ENCODE measurements at places on chromosomes 4 and X. TPM values are rescaled to one million over a fixed set of nuclear protein-coding genes. Genes with fewer than 3 reads are reported as not detected.
A peak's percentile ranks its signal among the peaks of the same experiment; 100 is the strongest.

Gene TMEM156
- total RNA-seq: 14.9 TPM

DNA sequence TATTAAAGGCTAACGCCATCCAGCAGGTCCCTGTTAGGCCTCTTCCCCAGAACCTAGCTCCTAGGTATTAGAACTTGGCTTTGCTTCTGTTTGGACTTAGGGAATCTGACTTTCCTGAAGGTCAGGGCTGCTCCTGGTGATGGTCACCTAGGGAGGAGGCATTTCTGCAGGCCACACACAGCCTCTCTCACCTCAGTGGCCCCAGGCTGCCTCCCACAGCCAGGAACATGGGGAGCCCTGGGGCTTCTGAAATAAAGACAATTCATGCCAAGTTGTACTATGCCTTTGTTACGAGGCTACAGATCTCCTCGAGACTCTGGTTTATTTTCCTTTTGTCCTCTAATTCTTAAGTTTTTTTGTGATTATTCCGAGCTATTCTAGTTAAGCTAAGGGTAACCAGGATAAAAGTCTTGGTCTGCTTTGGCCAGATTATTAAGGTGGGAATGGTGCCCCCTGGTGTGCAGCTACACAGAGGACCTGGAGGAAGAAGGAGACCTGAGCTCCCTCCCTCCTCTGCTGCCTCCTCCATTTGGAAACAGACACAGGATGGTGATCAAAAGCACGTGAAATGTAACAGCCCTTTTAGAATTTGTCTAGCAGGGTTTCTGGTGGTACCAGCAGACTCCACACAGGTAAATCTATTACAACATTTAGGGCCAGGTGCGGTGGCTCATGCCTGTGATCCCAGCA, 131.0 kb downstream of the DCLK2 start:
- peak; percentile 65 for DNase-seq

GRCh38 chr4:130403221-130403620, 1307.3 kb downstream of the C4orf33 start:
- no peak for DNase-seq

DNA sequence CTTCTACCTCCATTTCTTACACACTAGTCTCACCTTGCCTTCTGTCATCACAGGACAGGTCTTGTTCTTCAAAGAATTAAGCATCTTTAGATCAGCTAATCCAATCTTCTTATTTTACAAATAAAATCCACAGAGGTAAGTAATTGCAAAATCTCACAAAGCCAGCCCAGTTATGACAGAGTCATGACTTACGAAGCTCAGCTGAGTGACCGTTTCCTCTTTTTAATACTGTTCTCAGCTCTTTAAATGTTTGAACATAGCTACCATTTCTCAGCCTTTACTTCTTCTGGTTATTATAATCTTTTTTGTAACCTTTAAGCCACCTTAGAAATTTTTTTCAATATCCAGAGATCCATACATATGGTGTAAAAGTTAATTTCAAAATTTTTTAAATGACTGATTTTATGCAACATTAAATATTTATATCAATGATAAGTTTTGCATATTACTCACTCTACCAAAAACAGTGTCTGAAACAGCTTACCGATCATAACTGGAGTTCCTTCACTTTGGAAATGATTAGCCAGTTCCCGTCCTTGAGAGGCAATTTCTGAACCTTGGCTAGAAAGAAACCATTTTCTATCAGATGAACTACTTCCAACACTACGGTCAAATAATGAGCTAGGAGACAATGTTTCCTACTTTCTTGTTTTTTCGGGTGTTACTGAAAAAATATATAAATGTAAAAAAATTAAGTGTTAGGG, 8.8 kb downstream of the ANKRD37 start:
- DNase-seq: no peak

Gene GPRASP2
- total RNA-seq: 3.9 TPM

GRCh38 chrX:47232803-47233332, at the start of gene USP11:
TSS of gene USP11 (plus strand) at chrX:47233009. CDS start at chrX:47233044, 35 bp downstream.
- no peak for DNase-seq

- no peak for DNase-seq
Observed at GRCh38 chrX:15874672-15875071, 20.1 kb upstream of the AP1S2 start.

GRCh38 chr4:127558489-127559407, 74.0 kb upstream of the INTU start:
- DNase-seq: no peak

Gene FHIP1A
- total RNA-seq: 29.9 TPM

Gene PAGE1
- not detected for total RNA-seq

Gene PPP1R2C
- not detected for total RNA-seq

GRCh38 chr4:988726-989721, 2.2 kb downstream of the IDUA start:
- no peak for DNase-seq

Gene ARHGEF38
- 17.3 TPM for total RNA-seq

Gene PCDH7
- total RNA-seq: 7.8 TPM

DNA sequence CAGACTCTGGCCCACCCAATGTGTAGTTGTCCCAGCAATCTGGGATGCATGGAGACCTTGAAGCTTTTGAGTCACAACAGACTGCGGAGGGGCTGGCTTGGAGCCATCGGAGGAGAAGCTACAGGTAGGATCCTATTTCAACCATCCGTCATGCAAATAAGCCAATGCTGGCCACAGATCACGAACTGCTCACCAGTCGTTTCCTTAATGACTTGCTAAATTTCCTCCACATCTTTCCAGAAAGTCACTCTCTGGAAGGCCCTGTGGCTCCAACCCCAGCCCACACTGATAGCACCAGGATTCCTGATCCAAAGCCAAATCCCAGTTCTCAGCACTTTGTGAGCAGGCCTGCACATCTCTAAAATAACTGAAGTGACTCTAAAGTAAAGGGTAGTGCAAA, 321.3 kb downstream of the RAB28 start:
- no peak for DNase-seq

DNA sequence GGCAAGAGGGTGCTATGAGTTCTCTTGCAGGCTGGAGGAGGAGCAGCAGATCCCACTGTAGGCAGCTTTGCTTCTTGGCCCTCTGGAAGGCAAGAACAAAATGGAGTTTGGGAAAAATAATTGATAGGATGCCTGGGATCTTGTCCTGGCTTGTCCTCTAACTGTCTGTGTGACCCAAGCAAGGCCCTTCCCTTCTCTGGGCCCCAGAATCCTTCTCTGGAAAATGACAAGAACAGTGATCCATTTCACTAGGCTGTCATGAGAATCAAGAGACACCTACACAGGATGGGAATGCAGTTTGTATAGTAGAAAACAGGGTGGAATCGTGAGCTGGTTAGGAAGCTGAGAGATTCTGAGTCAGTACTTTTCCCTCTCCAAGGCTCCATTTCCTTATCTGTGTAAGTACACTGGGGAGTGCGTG, 133.3 kb downstream of the PJA1 start:
- DNase-seq: no peak

Gene POF1B
- total RNA-seq: 76.3 TPM

Gene ETDA
- total RNA-seq: not detected

Gene EREG
- not detected for total RNA-seq

Gene UCHL1
- total RNA-seq: 61.1 TPM

DNA sequence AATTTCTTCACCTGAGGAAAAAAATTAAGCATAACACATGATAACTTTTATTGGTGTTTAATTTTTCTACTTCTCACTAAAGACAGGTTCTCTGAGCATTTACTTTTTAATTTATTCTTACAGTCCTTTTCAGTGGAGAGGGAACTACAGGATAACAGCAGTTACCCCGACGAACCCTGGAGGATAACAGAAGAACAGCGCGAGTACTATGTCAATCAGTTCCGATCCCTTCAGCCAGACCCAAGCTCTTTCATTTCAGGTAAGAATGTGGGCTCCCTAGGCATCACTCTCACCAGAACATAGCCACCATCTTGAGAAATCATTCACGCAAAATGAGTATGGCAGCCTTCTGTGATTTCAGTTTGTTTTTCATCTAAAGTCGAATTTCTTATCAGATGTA, 100.8 kb downstream of the REPS2 start:
- no peak for DNase-seq

DNA sequence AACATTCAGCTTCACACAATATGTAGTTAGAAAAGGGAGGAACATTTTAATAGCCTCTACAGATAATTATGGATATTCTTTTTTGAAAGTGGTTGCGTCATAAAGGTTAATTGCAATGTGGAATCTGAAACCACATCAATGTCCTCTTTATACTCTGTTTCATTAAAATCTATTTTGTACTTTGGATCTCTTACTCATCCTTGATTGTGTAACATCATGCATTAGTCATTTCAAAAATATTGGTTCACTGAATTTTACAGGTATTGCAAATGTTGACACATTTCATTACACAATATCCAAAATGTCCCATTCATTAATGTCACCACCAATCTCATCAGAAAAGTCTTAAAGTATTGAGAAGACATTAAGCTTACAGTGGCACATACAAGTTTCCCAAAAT, 62.7 kb upstream of the USP9X start:
- no peak for DNase-seq

DNA sequence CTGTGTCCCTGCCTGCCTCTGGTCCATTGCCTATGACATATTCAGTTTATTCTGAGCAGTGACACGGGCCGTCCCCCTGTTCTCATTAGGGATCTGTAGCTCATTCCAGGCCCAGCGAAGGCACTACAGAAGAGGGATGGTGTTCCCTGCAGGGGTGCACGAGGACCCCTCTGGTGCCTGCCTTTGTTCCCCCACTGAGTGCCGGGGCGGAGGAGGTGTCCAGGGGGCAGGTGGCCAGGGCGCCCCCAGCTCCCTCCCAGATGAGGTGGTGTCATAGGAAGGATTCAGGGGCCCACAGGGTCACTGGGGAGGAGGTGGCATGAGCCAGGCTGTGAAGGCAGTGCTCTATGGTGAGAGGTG, 61.0 kb downstream of the SORCS2 start:
- no peak for DNase-seq

DNA sequence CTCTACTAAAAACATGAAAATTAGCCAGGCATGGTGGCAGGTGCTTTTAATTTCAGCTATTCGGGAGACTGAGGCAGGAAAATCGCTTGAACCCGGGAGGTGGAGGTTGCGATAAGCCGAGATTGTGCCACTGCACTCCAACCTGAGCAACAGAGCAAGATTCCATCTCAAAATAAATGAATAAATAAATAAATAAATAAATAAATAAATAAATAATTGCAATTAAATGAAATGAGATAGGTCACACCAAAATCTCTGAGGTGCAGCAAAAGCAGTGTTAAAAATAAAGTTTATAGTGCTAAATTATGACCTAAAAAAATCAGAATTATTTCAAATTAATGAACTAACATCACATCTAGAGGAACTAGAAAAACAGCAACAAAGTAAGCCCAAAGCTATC, 13.6 kb upstream of the CYLC1 start:
- no peak for DNase-seq

GRCh38 chr4:131974730-131975129, 1174.4 kb upstream of the PCDH10 start:
- no peak for DNase-seq

Gene PNMA6F
- total RNA-seq: not detected

DNA sequence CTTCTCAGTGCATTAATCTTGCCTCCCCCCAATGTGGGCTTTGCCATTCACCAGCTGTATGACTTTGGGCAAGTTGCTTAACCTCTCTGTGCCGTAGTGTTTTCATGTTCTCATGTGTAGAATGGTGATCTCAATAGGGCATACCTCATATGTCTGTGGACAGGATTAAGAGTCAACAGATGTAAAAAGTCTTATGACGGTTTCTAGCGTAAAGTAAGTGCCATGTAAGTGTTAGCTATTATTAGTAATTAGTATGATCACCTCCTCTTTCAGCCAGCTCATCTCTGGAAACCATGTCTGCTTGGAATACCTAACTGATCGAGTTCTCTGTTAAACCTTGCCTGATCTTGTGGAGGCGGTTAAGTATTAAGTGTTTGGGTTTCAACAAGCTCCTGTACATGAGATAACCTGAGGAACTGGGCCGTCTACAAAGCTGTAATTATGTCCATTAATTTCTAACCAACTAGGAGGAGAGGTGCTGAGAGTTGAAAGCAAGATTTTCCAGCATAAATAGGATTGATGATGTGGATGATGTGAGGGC, 66.3 kb downstream of the TSC22D3 start:
- no peak for DNase-seq

Gene SPANXC
- not detected for total RNA-seq

- DNase-seq: no peak
Observed at GRCh38 chrX:53354669-53355068, 67.8 kb downstream of the SMC1A start.

DNA sequence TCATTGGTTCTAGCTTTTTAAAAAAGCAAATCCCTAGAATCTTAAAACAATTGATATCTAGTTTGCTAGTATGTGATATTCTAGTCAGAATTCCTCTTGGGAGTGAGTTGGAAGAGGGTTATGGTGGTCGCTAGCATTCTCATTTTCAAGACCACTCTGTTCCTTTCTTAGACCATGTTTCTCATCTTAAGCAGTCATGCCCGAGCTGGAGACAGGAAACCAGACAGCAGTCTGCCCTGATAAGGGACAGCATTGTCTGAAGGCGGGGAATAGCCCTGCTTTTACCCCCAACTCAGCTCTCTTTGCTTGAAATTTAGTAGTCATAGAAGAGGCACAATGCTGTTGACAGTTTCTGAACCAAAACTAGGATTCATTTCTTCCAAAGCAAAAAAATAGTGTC, 5.2 kb downstream of the KLF3 start:
- DNase-seq: no peak

- no peak for DNase-seq
Observed at GRCh38 chr4:158895797-158896576, 127.2 kb downstream of the FNIP2 start.

GRCh38 chr4:83905952-83906351, 370.0 kb downstream of the GPAT3 start:
- DNase-seq: no peak

- DNase-seq: no peak
Observed at GRCh38 chrX:2647627-2648026, 43.5 kb upstream of the CD99 start.

DNA sequence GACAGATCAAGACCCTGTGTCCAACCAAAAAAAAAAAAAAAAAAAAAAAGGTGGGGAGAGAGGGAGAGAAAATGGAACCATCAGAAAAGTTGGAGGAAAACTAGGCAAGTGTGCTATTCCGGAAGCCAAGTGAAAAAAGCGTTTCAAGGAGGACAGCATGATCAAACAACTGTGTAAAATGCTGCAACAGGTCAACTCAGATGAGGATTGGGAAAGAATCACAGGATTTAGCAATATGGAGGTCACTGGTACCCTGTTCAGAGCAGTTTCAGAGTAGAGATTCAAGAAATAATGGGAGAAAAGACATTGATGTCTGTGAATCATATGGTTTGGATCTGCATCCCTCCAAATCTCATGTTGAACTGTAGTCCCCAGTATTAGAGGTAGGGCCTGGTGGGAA, 47.5 kb downstream of the TIGD4 start:
- no peak for DNase-seq

- no peak for DNase-seq
Observed at GRCh38 chr4:105198541-105198940, 51.9 kb downstream of the TET2 start.

Gene FAM53A
- 8.3 TPM for total RNA-seq

All from Peyer's patch (tissue), 4 donors.